ENCODE measurements at places on chromosomes 2 and 18.

- DNase-seq, result no peak
Measured at GRCh38 chr18:47709556-47709955, 220.9 kb downstream of the SMAD2 start.

DNA sequence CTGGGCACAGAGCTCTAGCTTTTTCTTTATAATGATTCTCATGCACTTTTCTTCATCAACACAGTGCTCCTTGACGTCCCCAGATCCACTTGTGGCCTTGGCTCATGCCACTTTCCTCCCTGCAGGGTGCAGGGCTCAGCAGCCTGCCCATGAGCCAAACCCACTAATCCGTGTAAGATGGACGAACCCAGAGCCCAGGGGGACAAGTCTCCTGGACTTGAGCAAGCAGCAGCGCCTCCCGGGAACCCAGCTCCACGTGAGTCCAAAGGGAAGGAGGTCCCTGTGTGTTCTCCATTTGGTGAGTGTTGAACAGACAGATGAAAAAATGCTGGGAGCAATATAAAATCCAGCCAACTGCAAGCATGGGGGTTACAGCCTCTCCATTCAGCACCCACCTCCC lies 470.6 kb upstream of the HS6ST1 start:
- no peak for DNase-seq

DNA sequence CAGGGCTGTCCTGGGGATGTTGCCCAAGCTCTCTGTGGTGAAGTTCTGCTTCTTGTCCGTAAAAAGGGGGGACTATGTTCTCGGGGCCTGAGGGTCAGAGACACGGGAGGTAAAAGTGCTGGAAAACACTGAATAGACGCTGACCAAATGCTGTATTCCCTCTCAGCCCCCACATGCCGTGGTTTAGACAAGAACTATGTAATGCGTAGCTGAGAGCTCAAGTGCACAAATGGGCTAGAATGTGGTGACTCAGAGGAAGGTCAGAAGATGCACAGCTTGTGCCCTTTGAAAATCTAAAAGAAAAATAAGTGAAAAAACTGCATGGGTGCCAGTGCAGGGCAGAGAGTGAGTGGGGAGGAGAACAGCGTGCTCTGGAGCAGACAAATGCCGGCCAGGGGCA lies 80.3 kb upstream of the MAP4K4 start:
- DNase-seq, result peak; percentile 76

GRCh38 chr2:223221139-223221835 lies 169.3 kb downstream of the KCNE4 start:
- DNase-seq, result no peak

- peak; percentile 57 for DNase-seq
Measured at GRCh38 chr18:12608301-12608700, 49.6 kb downstream of the SPIRE1 start.

GRCh38 chr2:88831792-88832248 lies 140.3 kb downstream of the RPIA start:
- peak; percentile 26 for DNase-seq

DNA sequence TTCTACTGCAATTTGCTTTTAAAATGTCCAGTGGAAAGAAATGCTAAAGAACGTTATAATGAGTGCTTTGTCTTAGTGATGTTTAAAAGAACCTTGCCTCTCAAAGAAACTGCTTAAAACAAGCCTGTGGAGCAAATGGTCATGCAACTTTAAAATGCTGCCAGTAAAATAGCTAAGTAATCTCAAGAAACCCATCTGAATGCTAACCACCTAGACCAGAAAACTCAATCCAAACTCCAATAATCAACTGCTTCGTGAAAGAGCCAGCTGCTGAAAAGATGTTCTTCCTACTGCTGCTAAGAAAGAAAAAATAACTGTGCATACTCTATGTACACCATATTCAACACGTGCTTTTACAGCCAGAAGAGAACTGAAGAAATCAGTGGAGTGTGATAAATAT lies 145.6 kb downstream of the PDE1A start:
- DNase-seq, result no peak

DNA sequence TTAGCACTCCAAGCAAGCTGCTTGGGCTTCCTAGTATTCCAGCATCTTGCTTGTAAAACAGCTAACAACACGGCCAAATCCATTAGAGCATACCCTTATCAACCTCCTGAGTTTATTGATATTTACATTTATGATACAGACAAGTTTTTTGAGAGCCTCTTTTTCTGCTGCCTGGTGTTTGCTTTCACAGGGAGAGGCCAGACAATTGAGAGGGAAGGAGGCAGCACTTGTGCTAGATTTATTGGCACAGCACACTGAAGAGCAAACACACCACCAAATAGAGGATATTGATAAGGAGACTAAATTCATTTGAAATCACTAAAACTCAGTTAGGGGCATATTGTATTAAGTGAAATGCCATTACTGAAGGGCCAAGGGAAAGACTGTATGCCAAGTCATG lies 1142.3 kb upstream of the FANCL start:
- no peak for DNase-seq

DNA sequence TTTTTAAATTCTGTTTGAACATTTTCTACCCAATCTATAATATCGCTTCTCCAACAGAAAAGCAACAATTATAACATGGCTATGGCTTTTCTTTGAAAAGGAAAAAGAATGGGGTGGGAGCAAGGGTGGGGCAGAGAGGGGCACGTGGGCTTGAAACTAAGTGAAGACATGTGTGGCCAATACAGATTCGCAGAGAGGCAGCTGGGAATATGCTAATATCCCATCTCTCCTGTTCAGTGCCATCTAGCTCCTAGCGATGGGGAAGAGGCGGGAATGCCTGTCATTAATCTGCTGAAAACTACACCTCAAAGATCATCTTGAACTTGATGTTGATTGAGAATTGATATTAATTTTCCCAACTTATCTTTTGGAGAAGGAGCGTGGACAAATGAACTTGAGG lies 65.5 kb upstream of the ITGA6 start:
- no peak for DNase-seq

GRCh38 chr2:121519732-121520640 lies 10.7 kb upstream of the RNU4ATAC start:
- no peak for DNase-seq

DNA sequence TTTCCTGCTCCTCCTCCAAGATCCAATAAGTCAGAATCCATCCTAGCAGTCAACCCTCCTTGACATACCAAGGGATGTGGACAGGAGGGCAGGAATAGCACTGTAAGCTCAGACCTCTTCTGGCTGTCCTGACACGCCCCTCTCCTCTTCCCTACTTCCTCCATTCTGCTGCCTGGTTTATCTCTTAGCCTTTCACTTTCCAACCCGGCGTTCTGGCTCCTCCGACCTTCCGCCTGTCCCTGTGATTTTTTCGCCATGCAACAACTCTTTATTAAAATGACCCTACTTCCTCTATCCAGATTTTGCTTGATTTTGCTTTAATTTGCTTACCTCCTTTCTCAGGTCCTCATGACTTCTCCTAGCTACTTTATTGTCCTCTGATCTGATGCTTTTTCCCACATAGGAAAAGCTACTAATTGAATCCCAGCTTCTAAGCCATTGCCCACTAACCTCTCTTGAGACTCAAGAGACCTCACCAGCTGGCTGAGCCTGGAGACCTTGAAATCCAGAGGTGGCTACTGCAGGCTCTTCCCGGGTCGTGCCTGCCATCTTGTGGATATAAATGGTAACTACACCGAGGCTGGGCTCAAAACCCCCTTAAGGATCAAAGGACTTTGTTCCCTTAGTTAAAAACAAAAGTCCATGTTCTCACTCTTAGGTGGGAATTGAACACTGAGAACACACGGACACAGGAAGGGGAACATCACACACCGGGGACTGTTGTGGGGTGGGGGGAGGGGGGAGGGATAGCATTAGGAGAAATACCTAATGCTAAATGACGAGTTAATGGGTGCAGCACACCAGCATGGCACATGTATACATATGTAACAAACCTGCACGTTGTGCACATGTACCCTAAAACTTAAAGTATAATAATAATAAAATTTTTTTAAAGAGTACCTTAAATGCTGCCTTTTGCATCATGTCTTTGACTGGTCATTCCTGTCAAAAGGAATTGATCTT lies 139.4 kb downstream of the AKAIN1 start:
- peak; percentile 37 for DNase-seq

- DNase-seq, result no peak
Measured at GRCh38 chr2:170371231-170371998, 193.5 kb downstream of the MYO3B start.

DNA sequence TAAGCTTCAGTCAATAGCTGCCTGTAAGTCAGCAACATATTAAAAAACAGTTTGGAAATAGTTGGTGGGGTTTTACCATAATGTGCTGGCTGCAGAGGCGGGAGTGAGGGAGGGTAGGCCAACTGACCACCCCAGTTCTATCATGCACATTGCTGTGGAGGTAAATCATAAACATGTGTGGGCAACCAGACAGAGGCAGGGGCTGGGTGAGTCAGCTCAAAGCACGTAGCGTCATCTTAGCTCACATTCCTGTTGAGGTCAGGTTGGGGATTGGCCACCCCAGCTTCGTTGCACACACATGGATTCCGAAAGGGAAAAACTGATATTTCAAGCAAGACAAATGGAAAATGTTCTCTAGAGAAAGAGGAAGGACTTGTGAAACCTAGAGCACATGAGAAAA lies 19.5 kb downstream of the GPR45 start:
- DNase-seq, result peak; percentile 96

DNA sequence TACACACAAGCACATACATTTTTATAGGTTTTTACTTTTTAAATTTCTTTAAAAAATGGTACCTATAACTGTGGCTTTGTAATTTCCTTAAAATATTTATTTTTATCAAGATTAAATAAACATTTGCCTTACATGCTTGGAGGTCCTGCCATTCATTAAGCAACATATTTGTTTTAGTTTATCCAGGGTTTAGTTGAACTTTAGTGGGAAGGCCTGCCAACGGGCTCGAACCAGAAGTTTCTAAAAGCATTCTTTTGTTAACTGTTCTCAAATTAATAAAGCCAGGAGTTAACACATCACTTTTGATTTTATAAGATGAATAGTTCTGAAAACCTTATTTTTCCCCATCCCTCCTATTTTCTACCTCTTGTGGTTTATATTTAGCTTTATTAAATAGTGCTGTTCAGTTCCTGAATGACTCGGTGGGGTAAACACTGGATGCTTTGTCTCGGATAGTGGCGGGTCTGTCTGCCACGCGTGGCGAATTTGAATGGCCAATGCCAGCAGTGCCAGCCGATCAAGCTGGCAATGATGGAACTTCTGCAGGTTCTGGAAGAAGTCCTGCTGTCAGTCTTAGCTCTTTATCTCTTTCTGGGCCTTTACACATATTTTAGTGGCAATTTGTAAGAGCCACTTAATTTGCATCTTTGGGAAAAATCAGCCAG lies 32.2 kb downstream of the SH3YL1 start:
- DNase-seq, result no peak

- DNase-seq, result peak; percentile 27
Measured at GRCh38 chr2:235433860-235434259, 60.0 kb upstream of the AGAP1 start.

- peak; percentile 63 for DNase-seq
Measured at GRCh38 chr18:68667121-68667520, 47.8 kb downstream of the TMX3 start.

GRCh38 chr2:51510303-51510702 lies 478.4 kb upstream of the NRXN1 start:
- DNase-seq, result no peak

DNA sequence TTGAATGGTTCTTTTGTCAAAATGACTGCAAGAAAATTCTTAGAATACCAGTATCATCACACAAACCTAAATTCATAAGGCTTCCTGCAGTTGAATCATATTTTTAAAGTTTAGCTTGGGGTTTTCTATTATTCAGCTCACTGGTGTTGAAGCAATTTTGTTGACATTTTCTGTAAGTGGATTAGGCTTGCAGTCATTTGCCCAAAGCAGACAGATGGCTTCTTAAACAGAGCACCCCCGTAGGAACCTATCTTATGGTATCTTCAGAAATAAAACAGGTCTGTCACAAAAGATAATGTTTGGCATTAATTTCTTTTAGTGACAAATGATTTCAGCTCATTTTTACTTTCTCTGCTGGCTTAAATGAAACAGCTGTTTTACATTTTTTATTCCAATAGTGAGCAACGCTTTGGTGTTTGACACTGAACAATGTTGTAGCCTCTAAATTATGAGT lies 331.1 kb downstream of the PLCL1 start:
- DNase-seq, result peak; percentile 15

- DNase-seq, result peak; percentile 45
Measured at GRCh38 chr2:38528008-38528442, 74.7 kb downstream of the HNRNPLL start.

GRCh38 chr18:8769509-8770095 lies 64.2 kb downstream of the MTCL1 start:
- DNase-seq, result no peak

- no peak for DNase-seq
Measured at GRCh38 chr2:126107883-126108282, 548.1 kb upstream of the GYPC start.

DNA sequence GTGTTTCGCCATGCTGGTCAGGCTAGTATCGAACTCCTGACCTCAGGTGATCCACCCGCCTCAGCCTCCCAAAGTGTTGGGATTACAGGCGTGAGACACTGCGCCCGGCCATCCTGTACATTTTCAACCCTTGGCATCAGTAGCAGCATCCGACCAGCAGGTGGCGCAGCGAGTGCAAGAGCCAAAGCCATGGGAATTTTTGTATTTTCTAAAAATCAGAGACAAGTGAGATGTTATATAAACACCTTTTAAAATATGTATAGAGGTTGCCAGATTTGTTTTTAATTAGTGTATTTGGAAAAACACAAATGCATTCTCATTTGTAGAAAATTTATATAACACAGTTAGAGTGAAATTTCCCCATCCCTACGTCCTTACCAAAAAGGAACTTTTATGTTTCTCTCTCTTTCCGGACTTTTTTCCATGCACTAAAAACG lies 36.8 kb downstream of the MOGAT1 start:
- DNase-seq, result peak; percentile 81

- DNase-seq, result no peak
Measured at GRCh38 chr2:68157002-68157401, 686 bp upstream of the PNO1 start.

GRCh38 chr2:77602771-77603170 lies 80.6 kb upstream of the LRRTM4 start:
- DNase-seq, result no peak

DNA sequence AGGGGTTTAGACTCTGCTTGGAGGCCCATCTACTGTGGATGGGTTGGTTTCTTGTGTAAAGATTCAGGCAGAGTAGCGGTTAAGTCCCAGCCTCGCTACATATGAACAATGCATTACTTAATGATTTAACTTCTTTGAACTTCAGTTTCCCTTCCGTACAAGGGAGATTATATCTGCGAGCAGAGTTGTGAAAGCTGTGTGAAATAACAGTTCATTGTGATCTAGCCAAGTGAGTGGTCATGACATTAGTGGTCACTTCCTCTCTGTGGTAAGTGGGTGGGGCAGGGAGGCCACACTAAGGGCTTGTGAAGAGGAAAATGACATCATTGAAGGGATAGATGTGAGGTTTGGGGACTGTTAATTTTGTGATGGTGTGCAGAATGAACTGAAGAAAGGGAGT lies 14.1 kb upstream of the MEX3C start:
- DNase-seq, result peak; percentile 52
